Natural killer cell (primary cell): ENCODE measurements at places on chromosomes 12 and 14. TPM values are rescaled to one million over a fixed set of nuclear protein-coding genes. Genes with fewer than 3 reads are reported as not detected.

DNA sequence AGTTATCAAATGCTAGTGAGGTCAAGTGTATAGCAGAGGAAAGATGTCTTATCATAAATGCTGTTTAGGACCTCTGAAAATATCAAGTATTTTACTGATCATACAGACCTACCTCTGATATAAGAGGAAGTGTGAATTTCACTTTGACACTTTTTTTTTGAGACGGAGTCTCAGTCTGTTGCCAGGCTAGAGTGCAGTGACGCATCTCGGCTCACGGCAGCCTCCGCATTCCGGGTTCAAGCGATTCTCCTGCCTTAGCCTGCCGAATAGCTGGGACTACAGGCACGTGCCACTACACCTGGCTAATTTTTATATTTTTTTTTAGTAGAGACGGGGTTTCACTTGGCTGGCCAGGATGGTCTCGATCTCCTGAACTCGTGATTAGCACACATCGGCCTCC is 55.1 kb upstream of the PIK3C2G start:
- H3K27me3 ChIP-seq = no peaks in the 10 kb centered on the region
- no peaks in the 10 kb centered on the region for H3K36me3 ChIP-seq
- no peak for DNase-seq
- no peaks in the 10 kb centered on the region for H3K4me1 ChIP-seq

DNA sequence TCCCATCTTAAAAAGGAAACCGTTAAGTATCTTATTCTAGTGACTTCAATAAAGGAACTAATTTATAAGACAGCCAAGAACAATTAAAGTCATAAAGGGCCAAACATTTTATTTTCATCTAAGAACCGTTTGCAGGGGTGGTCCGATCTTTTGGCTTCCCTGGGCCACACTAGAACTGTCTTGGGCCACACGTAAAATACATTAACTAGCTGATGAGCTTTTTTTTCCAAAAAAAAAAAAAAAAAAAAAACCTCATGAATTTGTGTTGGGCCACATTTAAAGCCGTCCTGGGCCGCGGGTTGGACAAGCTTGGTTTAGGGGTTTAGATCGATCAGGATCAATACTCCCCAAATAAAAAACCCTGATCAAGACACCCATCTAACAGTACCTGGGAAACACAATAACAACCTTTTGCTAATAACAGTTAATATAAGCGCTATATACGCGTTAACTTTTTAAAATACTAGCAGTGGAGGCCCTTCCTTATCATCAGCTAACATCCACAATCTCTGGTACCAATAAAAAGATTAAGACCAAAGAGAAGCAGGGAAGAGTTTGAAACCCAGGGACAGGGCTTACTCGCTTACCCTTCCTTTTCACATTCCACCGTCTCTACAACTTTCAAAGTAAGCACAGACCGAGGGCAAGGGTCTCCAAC is 1.1 kb downstream of the NAP1L1 start:
- no peaks in the 10 kb centered on the region for H3K36me3 ChIP-seq
- peaks cover 11% of the 10 kb centered on the region for H3K4me1 ChIP-seq
- DNase-seq = no peak
- H3K27ac ChIP-seq = peak overlapping the region; percentile 99
- peak overlapping the region; percentile 82 for H3K4me3 ChIP-seq

- DNase-seq = peak; percentile 9
- no peaks in the 10 kb centered on the region for H3K36me3 ChIP-seq
- H3K4me1 ChIP-seq = peaks cover 21% of the 10 kb centered on the region
- no peak overlapping the region for H3K27ac ChIP-seq
- no peak overlapping the region for H3K4me3 ChIP-seq
- H3K27me3 ChIP-seq = no peaks in the 10 kb centered on the region
These were observed 27.0 kb downstream of the MAP3K9 start for GRCh38 chr14:70782361-70782760.

- H3K4me1 ChIP-seq = no peaks in the 10 kb centered on the region
- no peak overlapping the region for H3K27ac ChIP-seq
- H3K36me3 ChIP-seq = no peaks in the 10 kb centered on the region
- no peak overlapping the region for H3K4me3 ChIP-seq
- no peak for DNase-seq
These were observed 50.4 kb downstream of the TBX5 start for GRCh38 chr12:114355389-114356088.

DNA sequence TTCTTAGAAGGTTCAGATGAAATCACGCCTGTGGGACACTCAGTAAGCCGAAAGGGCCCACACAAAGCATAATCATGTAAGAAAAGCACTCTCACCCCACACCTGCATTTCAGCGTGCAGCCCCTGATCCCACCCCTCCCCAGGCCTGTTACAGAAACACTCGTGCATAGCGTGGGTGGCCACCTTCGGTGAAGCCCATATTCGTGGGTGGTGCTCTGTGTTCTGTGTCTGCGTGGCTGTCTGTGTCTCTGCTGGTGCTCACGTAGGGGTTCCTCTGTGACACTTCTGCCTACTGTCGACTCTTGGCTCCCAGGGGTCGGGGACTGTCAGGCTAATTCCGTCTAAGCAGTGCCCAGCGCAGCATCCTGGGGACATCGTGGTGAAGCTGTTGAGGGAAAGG is 74.0 kb downstream of the B4GALNT3 start:
- peaks cover 8% of the 10 kb centered on the region for H3K4me1 ChIP-seq
- H3K27me3 ChIP-seq = no peaks in the 10 kb centered on the region
- no peak for DNase-seq

DNA sequence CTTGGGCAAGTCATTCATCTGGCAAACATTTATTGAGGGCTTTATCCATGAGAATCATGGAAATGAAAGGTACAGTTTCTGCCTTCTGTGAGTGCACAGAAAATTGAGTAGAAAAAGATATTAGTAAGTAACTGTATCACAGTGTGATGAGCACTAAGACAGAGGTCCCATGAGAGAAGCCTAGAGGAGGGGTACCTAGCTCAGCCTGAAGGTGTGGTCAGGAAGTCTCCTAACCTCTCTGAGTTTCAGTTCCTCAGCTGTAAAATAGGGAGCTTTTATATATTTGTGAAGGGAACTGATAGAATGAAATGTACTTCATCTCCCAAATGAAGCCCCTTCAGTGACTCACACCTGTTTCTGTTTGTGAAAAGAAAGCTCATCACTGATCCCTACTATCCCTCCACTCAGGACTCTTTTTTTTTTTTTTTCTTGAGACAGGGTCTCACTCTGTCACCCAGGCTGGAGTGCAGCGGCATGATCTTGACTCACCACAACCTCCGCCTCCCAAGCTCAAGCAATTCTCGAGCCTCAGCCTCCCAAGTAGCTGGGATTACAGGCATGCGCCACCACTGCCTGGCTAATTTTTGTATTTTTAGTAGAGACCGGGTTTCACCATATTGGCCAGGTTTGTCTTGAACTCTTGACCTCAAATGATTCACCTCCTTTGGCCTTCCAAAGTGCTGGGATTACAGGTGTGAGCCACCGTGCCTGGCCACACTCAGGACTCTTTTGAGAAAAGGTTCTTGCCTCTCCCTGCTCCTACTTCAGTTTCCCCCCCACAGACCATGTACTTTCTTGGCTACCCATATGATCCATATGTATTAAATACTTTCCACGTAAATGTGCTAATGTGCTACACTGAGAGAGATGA is 93.7 kb upstream of the FUT8 start:
- no peaks in the 10 kb centered on the region for H3K27me3 ChIP-seq
- H3K27ac ChIP-seq = no peak overlapping the region
- no peak for DNase-seq
- H3K4me3 ChIP-seq = peak overlapping the region; percentile 22
- H3K4me1 ChIP-seq = peaks cover 26% of the 10 kb centered on the region

- H3K4me3 ChIP-seq = no peak overlapping the region
- H3K4me1 ChIP-seq = no peaks in the 10 kb centered on the region
- no peak for DNase-seq
These were observed 131.8 kb downstream of the PTPRR start for GRCh38 chr12:70788774-70789173.

- H3K27ac ChIP-seq = no peak overlapping the region
- H3K4me1 ChIP-seq = no peaks in the 10 kb centered on the region
- no peak for DNase-seq
- H3K4me3 ChIP-seq = no peak overlapping the region
- H3K27me3 ChIP-seq = no peaks in the 10 kb centered on the region
These were observed 163.5 kb upstream of the ALG10B start for GRCh38 chr12:38152816-38153736.

DNA sequence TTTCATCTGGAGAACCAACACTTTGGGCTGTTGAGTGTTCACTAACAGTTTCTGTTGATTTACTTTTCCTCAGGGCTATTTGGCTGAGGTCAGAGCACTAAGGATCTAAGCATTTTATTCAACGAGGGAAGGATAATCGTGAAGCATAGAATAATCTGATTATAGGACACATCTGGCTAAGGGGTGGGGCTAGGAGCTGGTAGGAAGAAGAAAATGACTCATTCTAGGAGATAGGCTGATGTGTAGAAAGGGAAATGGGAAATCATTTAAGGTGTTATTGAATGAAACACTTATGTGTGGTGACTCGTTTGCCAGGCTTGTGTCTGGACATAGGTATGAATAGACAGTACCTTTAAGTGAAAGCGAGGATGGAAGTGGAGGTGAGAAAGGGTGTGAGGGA is 167.2 kb downstream of the ETNK1 start:
- no peak overlapping the region for H3K27ac ChIP-seq
- no peak for DNase-seq
- H3K27me3 ChIP-seq = no peaks in the 10 kb centered on the region
- no peaks in the 10 kb centered on the region for H3K4me1 ChIP-seq

GRCh38 chr12:123036466-123037285 is 56.2 kb downstream of the ARL6IP4 start:
- no peak for DNase-seq
- H3K4me3 ChIP-seq = no peak overlapping the region
- H3K36me3 ChIP-seq = peaks cover 2% of the 10 kb centered on the region

DNA sequence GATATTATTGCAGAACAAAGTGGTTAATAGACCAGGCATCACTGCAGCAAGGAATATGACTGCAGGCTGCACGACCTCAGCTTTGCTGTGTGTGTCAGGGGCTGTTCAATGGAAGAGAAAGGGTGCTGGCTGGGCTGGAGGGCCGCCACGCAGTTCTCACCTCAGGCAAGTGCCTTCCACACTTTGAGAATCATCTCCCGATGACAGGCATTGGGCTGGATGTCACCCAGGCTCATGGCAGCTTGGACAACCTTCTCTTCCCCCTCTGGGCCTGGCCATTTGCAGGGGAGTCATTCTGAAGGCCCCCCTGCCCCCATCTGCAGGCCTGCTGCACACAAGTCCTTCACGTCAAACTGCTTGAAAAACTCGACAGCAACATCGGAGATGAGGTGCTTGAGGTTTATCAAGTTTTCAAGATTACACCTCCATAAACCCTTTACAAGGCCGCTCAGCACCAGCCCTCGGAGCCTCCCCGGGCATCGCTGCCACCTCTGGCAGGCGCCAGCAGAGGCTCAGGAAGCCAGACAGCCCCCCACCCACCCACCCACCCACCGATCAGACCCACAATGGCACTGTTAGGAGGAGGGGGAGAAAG is 165.9 kb upstream of the GSC start:
- no peak for DNase-seq
- H3K4me1 ChIP-seq = peaks cover 5% of the 10 kb centered on the region
- H3K27me3 ChIP-seq = no peaks in the 10 kb centered on the region
- H3K36me3 ChIP-seq = no peaks in the 10 kb centered on the region
- H3K4me3 ChIP-seq = no peak overlapping the region
- no peak overlapping the region for H3K27ac ChIP-seq

Gene PGAM5
- total RNA-seq = 30.2 TPM

Gene IGF1
- total RNA-seq = not detected

Gene MUCL1
- not detected for total RNA-seq

Gene TMEM132C
- 0.41 TPM for total RNA-seq
